Activated T-cell treated with anti-CD3 and anti-CD28 coated beads, Interleukin-2, amount 50 U/mL, for 4 hours (primary cell): ENCODE measurements at places on chromosomes 16 and 17. TPM values are rescaled to one million over a fixed set of nuclear protein-coding genes. Genes with fewer than 3 reads are reported as not detected.

- no peak for DNase-seq
Measured at GRCh38 chr17:50514936-50515702, 6.9 kb downstream of the MYCBPAP start.

DNA sequence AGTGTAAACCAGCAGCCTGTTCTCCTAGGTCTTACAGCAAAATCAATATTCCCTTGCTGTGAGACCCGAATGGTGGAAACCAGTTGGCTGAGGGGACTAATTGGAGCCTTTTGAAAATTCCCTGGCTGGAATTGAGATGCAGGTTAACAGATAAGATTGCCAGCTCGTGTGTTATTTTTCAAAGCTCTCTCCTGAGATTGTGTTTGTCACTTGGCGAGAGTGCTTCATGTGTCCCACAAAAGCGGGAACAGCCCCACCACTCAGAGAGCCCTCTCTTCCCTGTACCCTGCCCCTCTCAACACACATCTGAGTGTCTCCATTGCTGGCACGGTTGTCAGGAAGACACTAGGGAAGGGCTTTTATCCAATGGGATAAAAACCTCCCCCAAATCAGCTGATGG, 356.1 kb downstream of the CPPED1 start:
- no peak for DNase-seq

DNA sequence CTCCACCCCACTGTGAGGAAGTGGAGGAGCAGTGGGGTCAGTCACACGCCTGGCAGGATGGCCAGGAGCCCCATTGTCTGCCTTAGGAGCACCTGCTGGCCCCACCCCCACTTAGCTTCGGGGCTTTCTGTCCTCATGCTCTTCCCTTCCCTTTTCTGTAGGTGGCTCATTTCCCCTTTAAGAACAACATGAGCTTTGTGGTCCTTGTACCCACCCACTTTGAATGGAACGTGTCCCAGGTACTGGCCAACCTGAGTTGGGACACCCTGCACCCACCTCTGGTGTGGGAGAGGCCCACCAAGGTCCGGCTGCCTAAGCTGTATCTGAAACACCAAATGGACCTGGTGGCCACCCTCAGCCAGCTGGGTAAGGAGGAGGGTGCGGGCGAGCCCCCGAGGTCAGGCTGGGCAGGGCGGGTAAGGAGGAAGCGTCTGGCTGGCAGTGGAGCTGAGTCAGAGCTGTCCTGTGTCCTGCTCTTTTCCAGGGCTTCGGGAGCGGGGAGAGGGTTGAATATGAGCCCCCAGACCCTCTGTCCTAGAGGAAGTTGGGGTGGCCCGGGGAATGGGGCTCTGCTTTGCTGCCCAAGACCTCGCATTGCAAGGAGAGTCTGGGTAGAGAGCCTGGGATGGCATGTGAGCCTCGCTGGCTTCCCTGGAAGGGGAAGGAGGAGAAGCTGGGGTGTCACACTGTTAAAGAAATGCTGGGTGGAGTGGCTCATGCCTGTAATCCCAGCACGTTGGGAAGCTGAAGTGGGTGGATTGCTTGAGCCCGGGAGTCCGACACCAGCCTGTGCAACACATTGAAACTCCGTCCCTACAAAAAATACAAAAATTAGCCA, 9.2 kb upstream of the SERPINF1 start:
- no peak for DNase-seq

OR1E2 gene
- not detected for total RNA-seq

- no peak for DNase-seq
Measured at GRCh38 chr17:34068571-34068970, 186.5 kb upstream of the CCL2 start.
